ENCODE measurements at places on chromosomes 12 and 14. TPM values are rescaled to one million over a fixed set of nuclear protein-coding genes. Genes with fewer than 3 reads are reported as not detected.

- DNase-seq: no peak
- H3K36me3 ChIP-seq: no peaks in the 10 kb centered on the region
- H3K4me1 ChIP-seq: peaks cover 2% of the 10 kb centered on the region
- no peak overlapping the region for H3K27ac ChIP-seq
- no peaks in the 10 kb centered on the region for H3K27me3 ChIP-seq
These were observed 13.5 kb upstream of the FLRT2 start for GRCh38 chr14:85516239-85517113.

DNA sequence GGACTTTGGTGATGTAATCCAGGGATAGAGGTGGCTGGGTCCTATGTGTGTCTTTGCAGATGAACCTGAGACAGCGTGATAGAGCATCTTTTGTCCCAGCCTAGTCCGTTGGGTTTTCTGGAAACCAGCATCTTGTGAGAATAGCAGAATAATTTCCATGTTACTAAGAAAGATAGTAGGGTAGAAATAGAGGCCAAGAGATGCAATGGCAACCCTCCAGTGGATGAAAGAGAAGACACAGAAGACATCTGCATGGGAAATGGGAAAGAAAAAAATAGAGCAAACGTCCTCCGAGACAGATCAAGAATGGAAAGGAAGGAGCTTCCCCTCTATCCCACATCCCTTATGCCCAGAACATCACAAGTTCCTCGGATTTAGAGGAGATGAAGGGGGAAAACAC, 409.3 kb upstream of the TMEM132C start:
- H3K36me3 ChIP-seq: peaks cover 13% of the 10 kb centered on the region
- DNase-seq: no peak
- no peak overlapping the region for H3K27ac ChIP-seq
- no peaks in the 10 kb centered on the region for H3K4me1 ChIP-seq
- H3K27me3 ChIP-seq: peaks cover 6% of the 10 kb centered on the region
- H3K4me3 ChIP-seq: no peak overlapping the region

GRCh38 chr12:69900720-69901131, 75.7 kb downstream of the MYRFL start:
- peaks cover 43% of the 10 kb centered on the region for H3K4me1 ChIP-seq
- H3K27me3 ChIP-seq: peaks cover 3% of the 10 kb centered on the region
- DNase-seq: peak; percentile 78

DNA sequence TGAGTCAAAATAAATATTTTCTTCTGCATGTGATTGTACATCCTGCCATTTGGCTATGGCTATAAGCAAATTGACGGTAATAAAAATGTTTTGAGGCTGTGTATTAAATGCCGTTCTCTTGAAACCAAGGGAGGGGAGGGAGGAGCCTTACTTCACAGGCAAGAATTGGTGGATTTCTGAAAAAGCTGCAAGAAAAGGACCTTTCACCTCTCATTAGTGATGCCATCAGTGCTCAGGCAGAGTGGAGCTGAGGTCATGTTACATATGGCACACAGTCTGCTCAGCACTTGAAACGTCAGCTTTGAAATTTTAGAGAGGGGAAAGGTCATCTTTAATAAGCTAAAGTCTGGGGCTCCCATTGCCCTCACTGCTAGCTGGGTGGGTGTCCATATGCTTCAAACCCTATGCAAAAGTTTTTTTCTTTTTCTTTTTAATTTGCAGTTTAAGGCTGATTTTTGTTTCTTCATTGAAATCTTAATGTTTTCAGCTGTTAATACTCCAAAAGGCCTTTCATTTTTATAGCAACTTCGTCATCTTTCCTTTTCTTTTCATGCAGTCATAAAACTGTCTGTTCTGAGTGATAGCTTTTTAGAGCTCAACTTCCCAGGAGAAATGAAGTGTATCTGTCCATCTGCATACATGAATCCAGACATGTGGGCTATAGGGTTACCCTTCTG, 9.8 kb upstream of the SIX1 start:
- H3K27ac ChIP-seq: no peak overlapping the region
- H3K27me3 ChIP-seq: peaks cover 28% of the 10 kb centered on the region
- H3K36me3 ChIP-seq: peaks cover 8% of the 10 kb centered on the region
- DNase-seq: no peak
- peaks cover 25% of the 10 kb centered on the region for H3K4me1 ChIP-seq

GRCh38 chr12:123019841-123020138, 39.3 kb downstream of the ARL6IP4 start:
- H3K27ac ChIP-seq: no peak overlapping the region
- no peak for DNase-seq
- no peaks in the 10 kb centered on the region for H3K27me3 ChIP-seq
- H3K36me3 ChIP-seq: no peaks in the 10 kb centered on the region

The AKAP3 gene
- total RNA-seq: 1.8 TPM

The ART4 gene
- total RNA-seq: 3.5 TPM

DNA sequence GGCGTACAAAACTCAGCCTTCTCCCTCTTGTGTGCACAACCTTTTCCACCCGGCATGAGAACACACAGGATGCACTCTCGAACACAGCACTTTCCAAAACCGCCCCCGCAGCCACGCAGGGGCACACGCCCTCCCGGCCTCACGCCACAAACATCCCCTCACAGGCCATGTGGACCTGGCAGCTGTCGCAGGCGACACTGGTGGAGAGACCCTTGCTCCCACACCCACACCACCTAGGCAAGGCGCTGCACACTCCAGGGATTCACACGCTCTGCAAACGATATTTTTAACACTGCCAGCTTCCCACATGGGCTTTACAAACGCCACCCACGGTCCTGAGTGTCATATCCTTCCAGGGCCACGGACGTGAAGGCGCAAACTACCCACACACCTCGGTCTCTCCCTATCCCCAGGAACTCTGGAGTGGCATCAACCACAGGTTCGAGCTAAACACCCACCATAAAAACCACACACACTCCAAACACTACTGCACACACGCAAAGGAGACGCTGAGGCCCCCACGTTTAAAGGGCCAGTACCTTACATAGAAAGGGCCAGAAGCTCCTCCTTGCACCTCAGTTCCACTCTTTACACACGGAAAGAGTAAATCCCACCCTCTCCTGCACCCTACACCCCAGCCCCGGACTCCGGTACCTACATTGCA, 12.4 kb upstream of the ITGB7 start:
- H3K27ac ChIP-seq: no peak overlapping the region
- H3K27me3 ChIP-seq: peaks cover 14% of the 10 kb centered on the region
- H3K4me1 ChIP-seq: peaks cover 77% of the 10 kb centered on the region
- no peak for DNase-seq

GRCh38 chr14:96597680-96598079, 95.5 kb downstream of the PAPOLA start:
- DNase-seq: no peak
- no peaks in the 10 kb centered on the region for H3K4me1 ChIP-seq
- H3K36me3 ChIP-seq: no peaks in the 10 kb centered on the region
- peaks cover 2% of the 10 kb centered on the region for H3K27me3 ChIP-seq
- H3K27ac ChIP-seq: no peak overlapping the region

The ZFHX2 gene
- 12.7 TPM for total RNA-seq

The BHLHE41 gene
- total RNA-seq: 4.0 TPM

Measured in endothelial cell (in vitro differentiated cells).